Placental epithelial cell (primary cell): ENCODE measurements at places on chromosomes 4 and X. TPM values are rescaled to one million over a fixed set of nuclear protein-coding genes. Genes with fewer than 3 reads are reported as not detected.

Gene SYP
- under 0.01 TPM in 1 of 2 replicates, not detected in the other for total RNA-seq

Gene MSX1
- total RNA-seq: under 0.01 and 1.1 TPM in 2 replicates

Gene SSX3
- not detected in 2 replicates for total RNA-seq

Gene SRPX2
- total RNA-seq: 14.1 and 21.9 TPM in 2 replicates

Gene MAP7D3
- 14.6 and 28.7 TPM in 2 replicates for total RNA-seq

Gene DRP2
- under 0.01 and 0.11 TPM in 2 replicates for total RNA-seq

Gene ARX
- total RNA-seq: not detected in 2 replicates

Gene CFI
- not detected in 2 replicates for total RNA-seq

Gene ENPP6
- not detected in 2 replicates for total RNA-seq
